ENCODE measurements at places on chromosomes 5 and 9.

GRCh38 chr9:128103589-128103962, 24.0 kb downstream of the PTGES2 start:
- no peak for DNase-seq

DNA sequence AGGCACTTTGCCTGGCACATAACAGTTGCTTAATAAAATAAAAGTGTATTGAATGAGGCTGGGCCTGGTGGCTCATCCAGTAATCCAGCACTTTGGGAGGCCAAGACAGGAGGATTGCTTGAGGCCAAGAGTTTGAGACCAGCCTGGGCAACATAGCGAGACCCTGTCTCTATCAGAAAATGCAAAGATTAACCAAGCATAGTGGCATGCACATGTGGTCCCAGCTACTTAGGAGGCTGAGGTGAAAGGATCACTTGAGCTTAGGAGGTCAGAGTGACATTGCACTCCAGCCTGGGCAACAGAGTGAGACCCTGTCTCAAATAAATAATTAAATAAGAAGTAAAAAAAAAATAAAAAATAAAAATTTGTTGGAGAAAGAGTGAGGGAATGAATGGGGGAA, 21.2 kb downstream of the TNFAIP8 start:
- no peak for DNase-seq

- DNase-seq, result no peak
Measured at GRCh38 chr9:87862536-87863268, 20.0 kb upstream of the SPATA31E1 start.

DNA sequence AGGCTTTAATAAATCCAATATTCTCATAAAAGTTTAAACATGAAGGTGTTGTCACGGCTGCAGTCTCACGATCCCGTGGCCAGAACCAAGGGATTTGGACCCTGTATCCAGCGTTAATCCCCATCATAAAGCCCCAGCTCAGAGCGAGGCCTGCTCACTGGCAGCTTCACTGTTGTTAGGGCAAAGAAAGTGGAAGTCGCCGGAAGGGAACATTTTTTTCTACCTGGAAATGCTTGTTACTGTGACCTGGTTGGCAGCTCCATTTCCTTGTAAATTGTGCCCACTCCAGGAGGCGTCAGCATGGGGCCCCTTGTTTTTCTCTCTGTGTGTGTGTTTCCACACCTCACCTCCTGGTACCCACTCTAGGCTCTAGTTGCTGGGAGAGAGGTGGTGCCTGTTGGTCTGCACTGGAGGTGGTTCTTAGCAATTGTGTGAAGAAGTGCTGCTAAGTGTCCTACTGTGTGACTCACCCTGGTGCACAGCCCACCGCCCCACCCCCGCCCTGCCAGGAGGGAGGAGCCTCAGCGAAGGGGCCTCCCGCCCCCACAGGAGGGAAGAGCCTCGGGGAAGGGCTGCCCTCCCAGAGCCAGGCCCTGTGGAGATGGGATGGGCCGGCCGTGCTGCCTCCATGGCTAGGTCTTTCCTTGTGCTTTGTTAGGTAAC, 105.1 kb downstream of the EHMT1 start:
- no peak for DNase-seq

GRCh38 chr5:175842951-175843793, 28.2 kb upstream of the CPLX2 start:
- DNase-seq, result no peak

DNA sequence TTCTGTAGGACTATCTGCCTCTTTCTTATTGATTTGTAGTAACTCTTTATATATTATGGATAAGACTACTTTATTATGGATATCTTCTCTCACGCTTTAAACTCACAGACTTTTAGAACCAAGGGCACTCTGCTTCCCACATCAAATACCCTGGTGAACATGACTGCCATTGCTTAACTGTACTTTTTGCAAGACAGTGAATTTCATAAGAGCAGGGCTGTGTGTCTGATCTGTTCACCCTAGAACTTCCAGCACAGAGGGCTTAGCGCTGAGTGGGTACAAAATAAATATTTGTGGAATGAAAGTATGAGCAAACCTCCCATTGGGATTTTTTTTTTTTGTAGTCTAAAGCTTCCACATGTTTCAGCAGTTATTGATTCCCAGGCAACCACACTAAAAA, 84.8 kb downstream of the CFAP77 start:
- no peak for DNase-seq

All from central memory CD8-positive, alpha-beta T cell (primary cell).